ENCODE measurements at places on chromosomes 1 and 21.

DNA sequence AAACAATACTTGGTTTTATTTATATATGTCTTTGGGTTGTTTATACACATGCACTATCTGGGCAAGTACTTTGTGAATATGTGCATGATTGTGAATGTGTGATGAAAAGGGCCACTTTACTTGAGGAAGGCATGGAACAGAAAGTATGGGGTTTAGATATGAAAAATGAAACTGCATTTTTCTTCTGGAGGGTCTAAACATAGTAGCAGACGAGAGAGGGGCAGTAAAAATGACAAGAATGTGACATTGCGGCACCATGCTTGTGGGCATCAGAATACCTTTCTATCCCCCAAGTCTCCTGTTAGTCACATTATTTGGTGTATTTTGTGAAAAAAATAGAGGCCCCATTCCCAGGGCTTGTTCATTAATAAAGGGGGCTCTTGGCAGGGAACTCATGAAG, 15.4 kb upstream of the MPZL1 start:
- no peak for DNase-seq

DNA sequence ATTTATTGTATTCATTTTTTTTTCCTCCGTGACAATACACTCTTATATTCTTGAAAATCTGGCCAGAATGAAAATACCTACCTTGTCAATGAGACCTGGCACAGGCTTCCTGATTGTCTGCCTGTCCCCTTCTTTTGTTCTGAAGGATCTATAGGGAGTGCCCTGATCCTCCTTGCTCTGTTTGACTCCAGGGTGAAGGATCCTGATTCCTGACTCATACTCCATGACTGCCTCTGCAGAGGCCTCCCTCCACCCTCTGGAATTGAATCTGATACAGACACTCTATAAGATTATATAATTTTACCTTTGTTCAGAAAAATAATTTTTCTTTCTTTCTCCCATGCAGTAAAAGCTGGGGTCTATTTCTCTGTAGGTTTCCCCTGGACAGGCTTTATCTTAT, 116.2 kb downstream of the HMCN1 start:
- DNase-seq = no peak

DNA sequence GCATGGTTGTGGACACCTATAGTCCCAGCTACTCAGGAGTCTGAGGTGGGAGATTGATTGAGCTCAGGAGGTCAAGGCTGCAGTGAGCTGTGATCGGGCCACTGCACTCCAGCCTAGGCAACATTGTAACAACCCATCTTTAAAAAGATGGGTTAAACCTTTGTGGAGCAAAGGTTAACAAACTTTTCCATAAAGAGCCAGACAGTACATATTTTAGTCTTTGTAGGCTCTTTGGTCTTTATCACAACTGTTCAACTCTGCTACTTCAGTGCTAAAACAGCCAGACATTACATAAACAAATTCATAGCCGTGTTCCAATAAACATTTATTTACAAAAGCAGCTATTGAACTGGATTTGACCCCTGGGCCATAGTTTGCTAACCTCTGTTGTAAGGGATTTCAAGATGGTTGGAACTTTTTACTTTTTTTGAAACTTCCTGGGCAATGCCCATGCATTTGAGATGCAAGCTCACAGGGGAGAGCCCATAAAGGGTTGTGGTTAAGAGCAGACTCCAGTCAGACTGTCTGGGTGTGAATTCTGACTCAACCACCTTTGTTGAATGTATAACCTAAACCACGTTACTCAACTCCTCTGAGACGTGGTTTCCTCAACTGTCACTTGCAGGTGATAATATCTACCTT, 10.8 kb downstream of the INAVA start:
- DNase-seq = no peak

DNA sequence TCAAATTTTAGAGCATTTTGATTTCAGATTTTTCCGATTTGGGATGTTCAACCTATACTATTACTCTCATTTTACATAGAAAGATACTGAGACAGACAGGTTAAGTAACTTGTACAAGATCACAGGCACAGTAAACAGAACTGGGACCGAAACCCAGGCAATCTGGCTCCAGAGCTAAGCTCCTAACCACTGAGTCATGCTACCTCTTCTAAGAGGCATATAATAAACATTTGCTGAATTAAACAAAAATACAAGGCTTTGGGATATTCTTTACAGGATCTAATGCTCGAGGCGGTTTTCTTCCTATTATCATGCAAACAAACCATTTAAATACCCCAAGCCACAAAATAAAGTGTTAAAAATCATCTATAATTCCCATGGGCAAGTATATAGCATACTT, 50.3 kb downstream of the MCOLN2 start:
- no peak for DNase-seq

GRCh38 chr1:119565131-119565772, 58.2 kb downstream of the HSD3B1 start:
- DNase-seq = no peak

DNA sequence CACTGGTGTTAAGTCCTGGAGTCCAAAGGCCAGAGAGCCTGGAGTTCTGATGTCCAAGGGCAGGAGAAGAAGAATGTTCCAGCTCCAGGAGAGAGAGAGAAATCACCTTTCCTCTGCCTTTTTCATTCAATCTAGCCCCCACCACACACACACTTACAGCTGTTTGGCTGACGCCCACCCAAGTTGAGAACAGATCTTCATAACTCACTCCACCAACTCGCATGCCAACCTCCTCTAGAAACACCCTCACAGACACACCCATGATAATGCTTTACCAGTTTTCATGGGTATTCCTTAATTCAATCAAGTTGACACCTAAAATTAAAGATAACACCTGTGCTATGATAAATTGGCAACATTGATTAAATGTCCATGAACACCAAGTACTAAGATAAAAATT, 42.0 kb downstream of the MNDA start:
- no peak for DNase-seq

GRCh38 chr1:66296370-66296769, 237.6 kb upstream of the SGIP1 start:
- no peak for DNase-seq
